SW 1271 (cell line): ENCODE measurements at places on chromosomes 1 and 21.

DNA sequence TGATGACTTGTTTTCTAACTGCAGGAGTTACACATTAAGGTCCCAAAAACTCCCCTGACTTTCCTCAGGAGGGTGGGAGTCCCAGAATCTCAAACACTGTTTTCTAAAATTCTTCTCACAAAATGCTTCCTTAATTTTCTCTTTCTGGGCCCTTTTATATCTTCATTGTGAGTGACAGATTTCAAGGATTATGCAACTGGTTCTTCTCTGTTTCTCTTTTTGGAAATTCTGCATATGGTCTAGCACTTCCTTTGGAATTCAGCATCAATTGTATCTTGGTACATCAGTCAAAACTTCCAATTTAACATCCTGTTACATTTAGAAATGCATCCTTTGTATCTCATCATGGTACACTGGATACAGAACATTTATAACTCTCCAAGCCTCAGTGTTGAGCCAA is 59.7 kb downstream of the LMO4 start:
- no peak for DNase-seq

DNA sequence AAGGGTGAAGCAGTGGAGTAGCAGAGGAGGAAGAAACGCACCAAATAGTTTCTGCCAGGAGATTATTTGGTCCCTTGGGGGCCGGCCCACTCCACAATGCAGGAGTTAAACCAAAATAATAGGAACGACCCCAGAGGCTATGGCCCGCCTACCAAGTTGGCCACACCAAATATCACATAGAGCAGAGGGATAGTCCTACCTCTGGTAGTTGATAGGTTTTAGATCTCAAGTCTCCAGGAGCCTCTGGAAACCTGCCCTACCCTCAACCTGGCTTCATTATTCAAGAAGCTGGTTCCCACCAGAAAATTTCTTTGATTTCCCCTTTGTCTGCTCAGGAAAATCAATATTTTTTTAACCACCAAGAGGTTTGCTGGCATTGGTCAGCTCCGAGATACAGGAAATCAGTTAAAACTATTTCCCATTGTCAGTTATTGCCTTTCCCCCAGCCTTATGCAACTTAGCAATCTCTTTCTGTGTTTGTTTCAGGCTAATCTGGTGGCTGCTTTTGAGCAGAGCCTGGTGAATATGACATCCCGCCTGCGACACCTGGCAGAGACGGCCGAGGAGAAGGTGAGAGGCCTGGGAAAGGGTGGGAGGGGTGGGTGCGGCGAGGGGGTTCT is 35.5 kb upstream of the IPO9 start:
- DNase-seq = no peak

DNA sequence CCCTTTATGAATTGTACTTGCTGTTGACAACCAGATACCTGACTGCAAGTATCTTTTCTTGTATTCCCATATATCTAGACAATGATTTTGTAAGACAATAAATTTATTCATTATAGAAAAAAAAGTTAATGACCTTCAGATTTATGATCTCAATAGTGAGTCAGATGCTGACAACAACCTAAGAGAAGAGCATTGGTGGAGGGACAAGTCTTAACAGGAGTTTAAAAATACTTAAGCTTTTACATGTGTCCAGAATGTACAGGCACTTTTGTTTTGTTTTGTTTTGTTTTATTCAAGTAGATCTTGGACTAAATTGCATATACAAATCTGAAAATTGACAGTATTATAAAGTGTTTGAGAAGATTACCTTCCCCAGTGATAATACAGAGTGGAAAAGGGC is 1544.6 kb upstream of the B3GALT2 start:
- no peak for DNase-seq

DNA sequence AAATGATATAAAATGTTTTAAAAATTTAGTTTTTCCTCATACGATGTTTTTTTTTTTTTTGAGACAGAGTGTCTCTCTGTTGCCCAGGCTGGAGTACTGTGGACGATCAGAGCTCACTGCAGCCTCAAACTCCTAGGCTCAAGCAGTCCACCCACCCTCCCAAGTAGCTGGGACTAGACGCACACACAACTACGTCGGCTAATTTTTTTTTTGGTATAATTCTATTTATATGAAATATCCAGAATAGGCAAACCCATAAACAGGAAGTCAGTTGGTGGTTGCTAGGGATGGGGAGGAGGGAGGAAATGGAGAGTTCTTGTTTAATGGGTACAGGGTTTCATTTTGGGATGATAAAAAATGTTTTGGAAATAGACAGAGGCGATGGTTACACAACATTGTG is 56.5 kb downstream of the WARS2 start:
- no peak for DNase-seq

DNA sequence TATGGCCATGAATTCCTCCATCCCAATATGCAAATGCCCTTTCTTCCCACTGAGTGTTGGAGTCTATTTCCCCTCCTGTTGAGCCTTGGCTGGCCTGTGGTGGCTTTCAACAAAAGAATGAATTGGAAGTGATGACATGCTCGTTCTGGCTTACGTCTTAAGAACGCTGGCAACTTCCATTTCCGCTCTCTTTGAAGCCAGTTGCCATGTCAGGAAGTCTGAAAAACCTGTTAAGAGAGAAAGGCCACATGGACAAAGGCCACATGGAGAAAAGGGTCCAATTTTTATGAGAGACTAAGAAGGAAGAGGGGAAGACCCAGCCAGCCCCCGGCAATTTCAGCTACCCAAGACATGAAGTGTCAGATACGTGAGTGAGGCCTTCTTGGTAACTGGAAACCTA is 45.6 kb upstream of the GADD45A start:
- DNase-seq = no peak

- DNase-seq = no peak
Observed at GRCh38 chr1:50704126-50704525, 255.9 kb downstream of the FAF1 start.

GRCh38 chr1:193539731-193540459 is 353.5 kb upstream of the B3GALT2 start:
- no peak for DNase-seq

- DNase-seq = no peak
Observed at GRCh38 chr1:183569141-183569540, 21.1 kb downstream of the NCF2 start.

DNA sequence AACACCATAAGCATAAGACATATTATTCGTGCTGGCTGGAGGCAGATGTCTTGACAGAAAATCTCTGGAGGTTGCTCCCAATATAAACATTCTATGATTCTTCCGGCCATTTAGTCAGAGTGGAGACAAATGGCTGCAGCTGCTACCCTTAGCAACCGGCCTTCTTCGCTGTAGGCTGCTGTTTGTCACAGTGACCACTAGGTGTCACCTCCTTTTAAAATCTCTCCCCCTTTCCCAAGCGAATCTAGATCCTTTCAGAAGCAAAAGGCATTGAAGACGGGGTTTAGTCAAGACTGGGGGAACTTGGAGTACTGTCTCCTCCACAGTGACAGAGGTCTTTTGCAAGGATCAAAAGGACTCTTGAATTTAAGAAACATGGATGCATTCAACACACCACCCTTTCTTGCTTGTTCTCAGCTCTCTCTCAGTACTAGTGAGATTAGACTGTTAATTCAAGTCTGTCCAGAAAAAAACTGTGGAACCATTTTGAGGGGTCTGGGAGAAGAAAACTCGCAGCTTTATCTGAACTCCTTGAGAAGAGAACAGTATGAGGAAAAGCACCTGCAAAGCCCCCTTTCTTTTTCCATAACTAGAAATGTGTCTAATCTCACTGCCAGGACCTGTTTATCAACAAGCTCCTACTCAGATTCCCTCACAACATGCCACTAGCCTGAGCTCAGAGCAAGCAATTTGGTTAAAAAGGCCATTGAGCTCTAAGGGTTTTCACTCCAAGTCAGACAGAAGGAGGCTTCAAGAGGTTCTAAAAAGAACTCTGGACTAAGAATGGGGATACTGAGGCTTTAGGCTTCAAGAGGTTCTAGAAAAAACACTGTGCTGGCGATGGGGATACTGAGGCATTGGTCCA is 408.3 kb upstream of the PLXNA2 start:
- DNase-seq = no peak

DNA sequence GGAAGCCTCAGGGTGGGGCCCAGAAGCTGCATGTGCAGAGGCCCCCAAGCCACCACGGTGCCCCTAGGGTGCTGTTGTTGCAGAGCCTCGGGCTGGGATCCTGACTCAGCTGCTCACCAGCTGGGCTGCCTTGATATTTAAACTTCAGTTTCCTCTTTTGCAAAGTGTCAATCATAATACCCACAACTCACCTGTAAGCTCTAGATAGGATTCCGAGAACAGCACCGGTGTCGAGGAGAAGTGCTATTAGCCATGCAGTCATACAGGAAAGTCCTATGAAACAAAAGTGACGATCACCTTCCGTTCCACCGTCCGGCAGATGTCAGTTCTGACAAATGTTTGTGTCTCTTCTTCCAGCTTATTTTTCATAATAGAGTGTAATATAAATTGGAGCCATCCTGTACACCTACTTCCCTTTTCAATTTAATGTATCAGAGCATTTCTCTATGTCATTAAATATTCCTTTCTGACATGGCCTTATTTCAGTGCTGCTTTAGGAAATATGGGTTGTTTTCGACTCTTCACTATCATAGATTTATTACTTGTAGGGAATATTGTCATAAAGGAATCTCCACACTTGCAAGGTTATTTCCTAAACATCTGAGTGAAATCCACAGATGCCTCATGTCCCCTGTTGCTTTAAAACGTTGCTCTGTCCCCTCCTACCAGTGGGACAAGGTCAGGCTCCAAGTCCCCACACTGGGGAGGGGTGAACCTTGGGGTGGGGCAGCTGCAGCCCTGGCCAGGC is 100.8 kb downstream of the SIK1 start:
- DNase-seq = no peak

GRCh38 chr1:161259765-161260164 is 1.2 kb downstream of the PCP4L1 start:
- DNase-seq = no peak

DNA sequence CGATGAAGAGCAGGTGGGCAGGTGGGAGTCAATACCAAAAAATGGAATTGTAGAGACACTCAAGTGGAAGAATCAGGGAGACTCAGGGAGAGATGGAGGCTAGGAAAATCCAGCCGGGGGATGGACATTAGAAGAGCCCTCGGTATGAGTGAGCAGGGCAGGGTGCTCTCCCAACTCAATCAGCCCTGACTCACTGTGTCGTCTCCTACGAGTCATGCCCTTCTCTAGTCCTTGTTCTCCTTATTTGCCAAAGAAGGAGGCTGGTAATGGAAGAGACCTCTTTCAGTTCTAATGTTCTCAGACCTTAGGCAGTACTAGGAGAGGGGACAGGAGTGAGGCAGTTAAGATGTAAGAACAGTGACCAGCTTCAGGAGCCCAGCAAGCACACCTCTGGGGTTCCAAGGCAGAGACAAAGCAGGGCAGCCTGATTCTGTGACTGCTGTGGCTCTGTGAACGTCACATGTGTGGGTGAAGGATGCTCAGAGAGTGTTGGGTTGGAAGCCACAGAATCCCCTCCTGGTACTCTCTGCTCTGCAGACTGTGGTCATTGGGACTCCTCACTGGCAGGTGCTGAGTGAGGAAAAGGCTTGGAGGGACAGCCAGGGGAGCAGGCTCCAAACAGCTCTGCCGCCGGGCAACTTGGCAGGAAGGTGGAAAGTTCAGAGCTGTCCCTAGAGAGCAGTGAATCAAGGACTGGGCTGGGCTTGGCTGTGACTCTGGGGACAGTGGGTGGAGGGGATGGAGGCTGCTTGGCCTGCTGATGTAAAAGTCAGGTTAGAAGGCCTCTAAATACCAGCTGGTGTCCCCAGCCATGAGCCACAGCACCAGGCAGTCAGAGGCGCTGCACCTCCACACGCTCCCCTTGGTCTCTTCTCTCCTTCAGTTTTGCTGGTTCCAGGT is 11.1 kb upstream of the GJA5 start:
- DNase-seq = no peak

DNA sequence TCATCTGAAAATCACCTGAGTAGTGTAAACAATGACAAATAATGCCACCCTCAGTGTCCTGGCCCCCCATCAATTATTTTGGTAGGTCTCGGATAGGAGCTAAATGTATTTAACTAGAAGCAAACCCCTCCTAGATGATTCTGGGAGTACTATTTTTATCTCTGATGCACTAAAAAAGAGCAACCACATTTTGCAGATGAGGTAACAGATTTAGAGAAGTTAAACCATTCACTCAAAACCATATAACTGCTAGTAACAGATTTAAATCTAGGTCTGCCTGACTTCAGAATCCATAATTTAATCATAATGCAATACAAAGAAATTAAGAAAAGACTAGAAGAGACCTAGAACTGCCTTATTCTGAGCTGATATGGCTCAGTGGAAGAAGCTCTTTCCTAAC is 17.3 kb upstream of the PTCH2 start:
- no peak for DNase-seq

DNA sequence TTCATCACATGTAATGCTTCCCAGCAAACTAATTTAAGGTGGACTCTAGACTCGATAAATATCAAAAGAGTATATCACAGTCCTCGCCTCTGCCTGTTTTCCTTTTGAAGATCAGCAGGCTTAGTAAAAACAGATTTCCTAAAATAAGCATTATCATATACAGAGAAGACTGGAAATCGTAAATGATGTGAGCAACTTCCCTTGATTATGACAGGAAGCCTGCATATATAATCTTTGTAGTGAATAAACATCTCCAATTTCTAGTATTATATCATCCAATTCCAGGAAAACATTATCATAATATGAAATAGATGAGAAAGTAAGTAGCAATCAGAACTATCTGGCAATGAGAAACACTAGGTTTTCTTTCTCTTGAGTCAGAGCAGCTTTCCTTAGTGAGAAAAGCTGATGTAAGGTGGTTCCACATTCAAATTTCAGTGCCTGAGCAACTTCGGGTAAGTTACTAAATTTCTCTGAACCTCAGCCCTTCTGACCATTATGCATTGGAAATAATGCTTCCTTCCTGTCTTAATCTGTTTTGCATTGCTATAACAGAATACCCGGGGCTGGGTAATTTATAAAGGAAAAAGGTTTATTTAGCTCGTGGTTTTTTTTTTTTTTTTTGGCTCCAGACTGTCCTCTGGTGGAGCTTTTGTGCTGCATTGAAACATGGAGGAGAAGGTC is 12.6 kb upstream of the POU2F1 start:
- no peak for DNase-seq

DNA sequence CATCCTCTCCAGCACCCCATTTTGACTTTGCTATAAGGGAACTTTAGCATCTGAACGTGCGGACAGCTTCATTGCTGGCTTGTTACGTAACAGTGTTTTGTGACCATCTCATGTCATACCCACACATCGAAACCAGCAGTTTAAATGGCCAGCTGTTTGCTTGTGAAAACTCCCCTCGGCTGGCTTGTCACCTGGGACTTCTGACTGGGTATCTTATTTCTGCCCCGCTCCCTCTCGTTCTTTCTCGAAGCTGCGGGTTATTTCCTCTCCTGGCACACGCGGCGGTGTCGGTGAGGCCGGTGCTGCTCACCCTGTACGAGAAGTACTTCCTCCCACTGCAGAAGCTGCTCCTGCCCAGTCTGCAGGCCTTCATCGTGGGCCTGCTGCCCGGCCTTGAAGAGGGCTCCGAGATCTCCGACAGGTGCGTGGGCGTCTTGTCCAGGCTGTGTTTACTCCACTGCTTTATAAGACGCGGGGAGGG is 43.5 kb downstream of the DOP1B start:
- no peak for DNase-seq

GRCh38 chr1:209752890-209753289 is 3.0 kb upstream of the TRAF3IP3 start:
- DNase-seq = no peak

- DNase-seq = no peak
Observed at GRCh38 chr1:18443587-18444520, 36.9 kb upstream of the KLHDC7A start.

GRCh38 chr1:156813750-156814570 is 2.7 kb downstream of the SH2D2A start:
- DNase-seq = no peak

- no peak for DNase-seq
Observed at GRCh38 chr1:63435161-63435560, 67.7 kb downstream of the ALG6 start.

- no peak for DNase-seq
Observed at GRCh38 chr1:41957568-41957967, 38.8 kb upstream of the HIVEP3 start.
